Memory B cell (primary cell): ENCODE measurements at places on chromosomes 7 and 10.

DNA sequence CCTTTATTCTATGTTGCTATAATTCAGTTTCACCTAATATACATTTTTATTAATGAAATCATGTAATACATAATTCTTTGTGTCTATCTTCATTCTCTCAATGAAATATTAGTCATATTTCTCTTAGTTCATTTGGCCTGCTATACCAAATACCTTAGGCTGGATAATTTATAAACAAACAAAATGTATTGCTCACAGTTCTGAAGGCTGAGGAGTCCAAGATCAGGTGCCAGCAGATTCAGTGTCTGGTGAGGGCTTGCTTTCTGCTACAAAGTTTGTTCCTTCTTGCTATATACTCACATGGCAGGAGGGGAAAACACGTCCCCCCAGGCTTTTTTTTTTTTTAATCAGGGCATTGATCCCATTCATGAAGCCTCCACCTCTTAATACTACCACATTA, 143.4 kb upstream of the GRB10 start:
- no peaks in the 10 kb centered on the region for H3K27me3 ChIP-seq
- H3K4me1 ChIP-seq = no peaks in the 10 kb centered on the region
- no peak overlapping the region for H3K27ac ChIP-seq
- DNase-seq = no peak
- no peak overlapping the region for H3K4me3 ChIP-seq

DNA sequence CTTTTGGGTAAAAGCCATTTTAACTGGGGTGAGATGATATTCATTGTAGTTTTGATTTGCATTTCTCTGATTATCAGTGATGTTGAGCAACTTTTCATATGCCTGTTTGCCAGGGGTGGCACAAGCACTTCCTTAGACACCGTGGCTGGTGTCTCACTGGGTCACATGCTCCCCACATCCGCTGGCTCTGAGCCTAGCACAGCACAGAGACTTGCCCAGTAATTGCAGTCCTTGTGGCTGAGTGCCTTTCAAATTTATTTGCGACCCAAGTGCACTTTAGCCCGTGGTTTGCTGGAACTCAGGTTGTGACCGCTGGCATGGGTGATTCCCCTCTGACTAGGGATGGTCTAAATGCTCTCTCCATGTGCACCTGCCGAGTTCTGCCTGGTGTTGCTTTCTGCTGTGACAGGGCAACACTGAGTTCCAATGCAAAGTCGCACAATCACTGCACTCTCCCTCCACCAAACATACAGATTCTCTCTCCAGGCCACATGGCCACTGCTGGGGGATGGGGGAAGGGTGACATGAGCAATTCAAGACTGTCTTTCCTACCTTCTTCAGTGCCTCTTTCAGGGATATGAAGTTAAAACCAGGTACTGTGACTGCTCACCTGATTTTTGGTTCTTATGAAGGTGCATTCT, 66.5 kb downstream of the ZNF277 start:
- peaks cover 3% of the 10 kb centered on the region for H3K36me3 ChIP-seq
- H3K4me1 ChIP-seq = peaks cover 9% of the 10 kb centered on the region
- no peak for DNase-seq

GRCh38 chr10:6516281-6516928, 63.7 kb downstream of the PRKCQ start:
- peaks cover 19% of the 10 kb centered on the region for H3K27me3 ChIP-seq
- no peak overlapping the region for H3K27ac ChIP-seq
- no peak for DNase-seq
- no peaks in the 10 kb centered on the region for H3K36me3 ChIP-seq
- H3K4me3 ChIP-seq = no peak overlapping the region
- no peaks in the 10 kb centered on the region for H3K4me1 ChIP-seq

DNA sequence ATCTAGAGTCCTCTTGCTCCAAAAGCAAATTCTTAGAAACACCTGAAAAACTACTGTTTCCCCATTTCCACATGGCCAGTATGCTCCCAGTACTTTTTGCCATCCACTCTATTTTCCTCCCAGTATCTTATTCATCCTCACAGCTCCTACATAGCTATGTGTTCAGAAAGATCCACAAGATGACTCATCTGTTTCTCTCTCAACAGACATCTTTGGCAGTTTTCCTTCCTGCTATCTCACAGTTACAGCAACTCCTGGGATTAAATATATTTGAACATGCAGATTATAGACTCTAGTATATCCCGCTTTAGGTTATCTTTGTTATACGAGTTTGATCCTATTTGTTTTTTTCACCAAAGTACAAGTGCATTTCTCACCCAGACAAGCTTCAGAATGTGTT, 675.6 kb upstream of the POT1 start:
- no peaks in the 10 kb centered on the region for H3K36me3 ChIP-seq
- no peaks in the 10 kb centered on the region for H3K4me1 ChIP-seq
- DNase-seq = no peak
- H3K27me3 ChIP-seq = no peaks in the 10 kb centered on the region

DNA sequence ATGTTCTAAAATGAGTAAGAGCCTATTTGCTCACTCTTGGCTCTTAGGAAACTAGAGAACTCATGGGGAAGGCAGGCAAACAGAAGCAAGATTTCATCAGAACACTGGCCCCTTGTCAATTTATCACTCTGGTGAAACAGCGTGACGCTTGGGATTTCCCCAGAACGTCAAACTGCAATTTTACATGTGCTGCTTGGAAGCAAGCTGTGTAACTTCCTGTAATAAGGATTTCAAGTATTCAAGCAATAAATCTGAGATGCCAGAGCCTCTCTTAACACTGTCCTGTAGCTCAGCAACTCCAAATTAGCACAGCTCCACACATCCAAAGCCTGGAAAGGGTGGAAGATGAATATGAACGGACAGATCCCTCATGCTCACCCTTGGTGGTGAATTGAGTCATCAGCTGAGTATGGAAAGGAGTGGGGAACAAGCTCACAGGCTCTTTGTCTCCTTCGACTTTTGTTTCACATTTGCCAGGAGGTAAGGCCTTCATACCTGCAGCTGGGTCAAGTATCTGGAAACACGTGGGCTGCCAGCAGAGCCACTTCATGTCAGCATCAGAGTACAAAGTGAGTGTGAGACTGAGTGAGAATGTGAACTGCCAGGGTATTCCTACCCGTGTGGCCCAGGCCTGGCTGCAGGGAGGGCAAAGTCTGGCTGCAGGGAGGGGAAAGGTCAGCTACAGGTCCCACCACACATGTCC, 140.4 kb upstream of the NAMPT start:
- peak; percentile 45 for DNase-seq
- H3K4me3 ChIP-seq = peak overlapping the region; percentile 6
- H3K36me3 ChIP-seq = no peaks in the 10 kb centered on the region
- peak overlapping the region; percentile 85 for H3K27ac ChIP-seq

DNA sequence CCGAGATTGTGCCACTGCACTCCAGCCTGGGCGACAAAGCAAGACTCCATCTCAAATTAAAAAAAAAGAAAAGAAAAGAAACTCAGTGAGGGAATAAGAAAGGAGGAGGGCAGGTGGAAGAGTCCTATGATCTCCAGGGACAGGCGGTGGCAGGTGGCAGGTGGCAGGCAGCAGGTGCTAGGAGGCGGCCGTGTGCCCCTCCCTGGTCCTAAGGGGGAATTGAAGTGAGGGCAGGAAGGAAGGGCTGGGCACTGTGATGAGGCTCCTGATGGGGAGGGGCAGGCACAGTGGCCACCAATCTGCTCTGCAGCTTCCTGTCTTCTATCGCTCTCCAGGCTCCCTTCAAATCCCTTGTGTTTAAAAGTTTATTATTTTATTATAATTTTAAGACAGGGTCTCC, 41.2 kb upstream of the UBE3C start:
- H3K4me1 ChIP-seq = no peaks in the 10 kb centered on the region
- no peaks in the 10 kb centered on the region for H3K36me3 ChIP-seq
- DNase-seq = no peak
- no peak overlapping the region for H3K27ac ChIP-seq
- H3K27me3 ChIP-seq = peaks cover 3% of the 10 kb centered on the region

DNA sequence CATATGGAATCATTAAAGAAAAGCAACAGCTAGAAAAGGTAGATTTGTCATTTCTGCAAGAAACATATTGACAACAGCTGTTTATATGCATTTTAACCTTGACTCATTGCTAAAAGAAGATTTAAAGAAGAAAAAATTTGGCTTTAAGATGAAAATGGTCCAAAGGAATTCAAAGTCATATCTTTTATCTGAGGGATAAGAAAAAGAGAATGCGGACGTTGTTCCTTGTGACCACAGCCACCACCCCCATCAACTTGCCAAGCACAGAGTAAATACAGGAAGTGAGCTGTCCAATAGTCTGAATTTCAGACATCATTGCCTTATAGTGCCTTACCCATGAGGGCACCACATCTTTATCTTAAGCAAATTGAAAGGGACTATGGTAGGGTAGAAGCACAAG, 7.3 kb upstream of the CRPPA start:
- peaks cover 5% of the 10 kb centered on the region for H3K27me3 ChIP-seq
- H3K27ac ChIP-seq = no peak overlapping the region
- no peaks in the 10 kb centered on the region for H3K4me1 ChIP-seq
- no peak for DNase-seq
- H3K36me3 ChIP-seq = no peaks in the 10 kb centered on the region

DNA sequence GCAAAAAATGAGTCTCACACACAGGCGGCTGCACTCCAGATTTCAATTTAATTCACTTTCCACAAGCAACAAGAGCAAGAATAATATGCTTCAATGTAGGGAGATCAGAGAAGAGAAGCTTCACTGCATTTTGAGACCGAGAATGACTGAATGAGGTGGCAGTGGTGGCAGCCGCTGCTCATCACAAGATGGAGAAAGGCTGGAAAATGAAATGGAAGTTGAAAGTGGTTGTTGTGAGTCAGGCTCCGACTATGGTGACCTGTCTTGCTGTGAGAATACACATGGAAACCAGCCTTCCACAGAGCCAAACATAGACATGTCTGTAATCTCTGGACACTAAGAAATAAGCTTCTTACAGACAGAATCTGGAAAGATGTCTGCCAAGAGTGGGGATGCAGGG, 499.6 kb upstream of the LRRN3 start:
- no peak overlapping the region for H3K4me3 ChIP-seq
- DNase-seq = no peak
- H3K27ac ChIP-seq = no peak overlapping the region
- no peaks in the 10 kb centered on the region for H3K4me1 ChIP-seq
- H3K36me3 ChIP-seq = no peaks in the 10 kb centered on the region

- H3K4me3 ChIP-seq = no peak overlapping the region
- H3K4me1 ChIP-seq = peaks cover 16% of the 10 kb centered on the region
- H3K27ac ChIP-seq = no peak overlapping the region
- DNase-seq = no peak
Measured at GRCh38 chr10:62186999-62187675, 81.5 kb downstream of the RTKN2 start.

DNA sequence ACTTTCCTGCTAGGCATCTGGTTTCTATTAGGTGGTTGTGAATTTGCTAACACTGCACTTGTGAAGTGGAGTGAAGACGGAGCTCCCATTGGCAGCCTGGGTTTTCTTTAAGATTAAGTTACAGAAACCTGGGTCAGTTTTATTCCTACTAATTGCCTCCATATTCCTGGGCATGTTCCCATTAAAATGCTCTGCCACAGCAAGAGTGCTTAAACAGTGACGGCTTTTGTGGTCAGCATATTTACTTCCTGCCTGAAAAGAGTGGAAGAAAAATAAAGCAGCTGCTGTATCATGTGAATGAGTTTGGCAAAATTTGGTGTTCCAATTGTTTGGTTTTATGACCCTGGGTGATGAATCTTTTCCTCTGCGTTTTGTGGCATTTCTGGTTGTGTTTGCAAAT, 96.9 kb upstream of the PLXDC2 start:
- H3K4me3 ChIP-seq = no peak overlapping the region
- no peak for DNase-seq
- H3K27me3 ChIP-seq = no peaks in the 10 kb centered on the region
- H3K4me1 ChIP-seq = no peaks in the 10 kb centered on the region
- no peaks in the 10 kb centered on the region for H3K36me3 ChIP-seq

DNA sequence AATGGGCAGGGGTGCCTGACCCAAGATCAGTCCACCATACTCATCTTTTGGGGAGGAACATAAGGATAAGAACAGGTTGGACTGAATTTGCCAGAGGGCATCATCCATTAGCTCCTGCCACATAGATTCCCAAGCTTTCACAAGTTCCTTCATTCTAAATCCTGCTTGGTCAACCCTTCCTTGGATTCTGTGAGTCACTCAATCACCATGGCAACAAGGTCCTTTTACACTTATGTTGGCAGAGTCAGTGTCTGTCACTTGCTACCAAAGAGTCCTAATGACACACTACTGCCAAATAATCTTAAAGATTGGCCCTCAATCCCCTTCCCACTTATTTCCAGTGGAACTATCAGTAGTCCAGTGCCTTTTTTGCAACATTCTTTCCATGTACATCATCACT, 5.0 kb upstream of the LGI1 start:
- peaks cover 11% of the 10 kb centered on the region for H3K27me3 ChIP-seq
- DNase-seq = no peak
- no peak overlapping the region for H3K4me3 ChIP-seq
- no peaks in the 10 kb centered on the region for H3K36me3 ChIP-seq

- H3K4me1 ChIP-seq = no peaks in the 10 kb centered on the region
- H3K4me3 ChIP-seq = no peak overlapping the region
- no peaks in the 10 kb centered on the region for H3K36me3 ChIP-seq
- no peak overlapping the region for H3K27ac ChIP-seq
Measured at GRCh38 chr10:109457302-109457638, 466.0 kb downstream of the XPNPEP1 start.

DNA sequence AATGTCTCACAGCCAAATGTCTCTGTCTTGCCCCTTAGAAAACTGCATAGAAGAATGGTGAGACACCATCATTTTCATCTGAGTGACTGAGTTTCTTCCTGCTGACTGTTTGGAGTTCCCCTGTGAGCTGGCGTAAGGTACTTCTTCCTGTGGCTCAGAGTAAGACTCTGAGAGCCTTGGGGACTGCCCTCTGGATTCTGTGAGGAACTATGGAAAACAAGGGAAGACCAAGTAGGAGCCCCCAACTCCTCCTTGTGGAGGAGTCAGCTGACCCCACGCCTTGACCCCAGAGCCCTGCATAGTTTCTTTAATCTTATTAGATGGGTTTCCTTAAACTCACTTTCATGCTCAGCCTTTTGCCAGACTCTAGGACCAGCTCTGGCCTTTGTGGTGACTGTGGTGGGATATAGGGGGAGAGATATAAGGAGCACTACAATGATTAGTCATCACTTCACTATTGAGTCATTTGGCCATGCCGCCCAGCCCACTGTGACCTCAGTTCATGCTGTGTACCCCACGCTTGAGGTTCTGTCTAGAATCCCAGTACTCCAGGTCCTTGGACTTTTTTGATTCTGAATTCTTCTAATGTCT, 51.8 kb upstream of the FAM133B start:
- H3K27ac ChIP-seq = peak overlapping the region; percentile 83
- H3K27me3 ChIP-seq = no peaks in the 10 kb centered on the region
- DNase-seq = no peak
- peaks cover 17% of the 10 kb centered on the region for H3K4me1 ChIP-seq
- H3K36me3 ChIP-seq = no peaks in the 10 kb centered on the region

- no peaks in the 10 kb centered on the region for H3K27me3 ChIP-seq
- H3K36me3 ChIP-seq = peaks cover 31% of the 10 kb centered on the region
- no peak overlapping the region for H3K27ac ChIP-seq
- H3K4me3 ChIP-seq = no peak overlapping the region
Measured at GRCh38 chr7:151373599-151373998, 32.0 kb downstream of the NUB1 start.
